ENCODE measurements at places on chromosomes 3 and 15.

GRCh38 chr3:23002836-23003732 lies 200.0 kb upstream of the UBE2E2 start:
- DNase-seq, result no peak

DNA sequence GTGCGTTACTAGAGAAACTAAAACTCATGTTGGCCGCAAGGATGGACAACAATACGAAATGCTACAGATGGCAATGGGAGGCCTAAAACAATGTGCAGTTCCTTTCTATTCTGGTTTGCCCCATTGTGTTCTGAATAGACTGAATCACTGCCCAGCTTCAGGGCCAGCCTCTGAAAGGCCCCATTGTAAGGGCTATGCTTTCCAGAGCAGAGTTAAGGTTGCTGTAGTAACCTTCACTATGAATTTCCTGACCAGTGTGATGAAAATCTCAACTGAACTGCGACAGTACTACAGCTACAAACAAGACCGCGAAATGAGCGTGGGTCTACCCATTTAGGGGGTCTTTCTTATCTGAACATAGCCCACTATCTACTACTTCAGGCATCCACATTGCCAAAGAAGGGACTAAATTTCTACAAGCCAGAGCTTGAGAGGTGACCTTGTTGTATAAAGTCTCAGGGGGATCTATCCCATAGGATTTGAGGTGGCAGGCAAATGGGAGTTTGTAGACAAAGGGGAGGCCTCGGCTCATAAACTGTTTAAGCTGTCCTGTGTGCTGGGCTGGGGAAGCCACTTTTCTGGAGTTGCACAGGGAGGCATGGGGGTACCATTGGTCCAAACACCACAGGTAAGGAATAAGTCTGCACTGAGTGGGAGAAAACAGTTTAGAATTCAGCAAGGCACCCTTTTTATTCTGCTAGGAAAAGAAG lies 80.1 kb downstream of the MYO1E start:
- no peak for DNase-seq

GRCh38 chr3:178454726-178455125 lies 81.5 kb upstream of the KCNMB2 start:
- no peak for DNase-seq

GRCh38 chr3:45555666-45556065 lies 38.9 kb upstream of the LIMD1 start:
- DNase-seq, result no peak

GRCh38 chr15:28942571-28942970 lies 56.8 kb downstream of the APBA2 start:
- no peak for DNase-seq

DNA sequence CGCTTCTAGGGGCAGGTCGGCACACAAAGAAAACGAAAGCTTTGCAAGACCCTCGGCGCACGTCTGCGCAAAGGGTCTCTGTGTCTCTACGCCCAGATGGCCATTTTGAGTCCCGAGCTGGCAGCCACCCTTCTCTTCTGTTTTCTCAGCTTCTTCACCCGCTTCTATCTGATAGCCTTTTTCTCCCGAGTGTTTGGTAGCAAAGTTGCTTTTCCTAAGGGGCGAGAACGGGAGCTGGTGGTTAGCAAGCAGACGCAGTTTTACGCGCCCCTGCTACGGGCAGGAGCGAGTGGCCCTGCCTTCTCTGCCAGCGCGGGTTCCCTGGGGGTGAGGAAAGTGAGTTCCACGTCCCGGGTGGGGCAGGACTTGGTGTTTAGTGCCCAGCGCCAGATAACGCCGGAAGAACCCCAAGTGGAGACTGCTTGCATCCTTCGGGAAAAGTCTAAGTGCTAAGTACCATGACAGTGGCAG lies 2.9 kb upstream of the MKRN2 start:
- no peak for DNase-seq

- no peak for DNase-seq
Measured at GRCh38 chr3:107416138-107416537, 38.9 kb downstream of the CCDC54 start.

- no peak for DNase-seq
Measured at GRCh38 chr3:99651531-99651930, 13.1 kb downstream of the COL8A1 start.

- no peak for DNase-seq
Measured at GRCh38 chr3:100875239-100875638, 118.0 kb downstream of the ABI3BP start.
